IPS DF 6.9 (cell line): ENCODE measurements at places on chromosomes 16 and 17.

DNA sequence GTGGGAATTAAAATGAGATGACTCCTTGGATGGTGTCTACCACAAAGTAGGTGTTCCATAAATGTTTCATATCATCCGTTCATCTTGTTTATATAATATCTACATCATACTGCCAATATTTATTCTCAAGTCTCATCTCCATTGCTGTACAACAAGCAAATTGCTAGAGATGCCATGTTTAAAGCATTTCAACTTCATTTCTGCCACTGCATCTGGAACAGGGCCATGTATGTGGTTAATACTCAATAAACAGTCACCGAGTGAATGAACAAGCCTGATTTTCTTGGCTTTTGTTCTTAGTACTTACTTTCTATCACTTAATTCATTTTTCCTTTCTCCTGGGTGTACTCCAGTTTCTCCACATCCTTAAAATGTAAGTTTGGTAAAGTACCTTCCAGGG lies 107.6 kb downstream of the KCNJ2 start:
- no peak overlapping the region for H3K4me3 ChIP-seq
- H3K36me3 ChIP-seq = no peaks in the 10 kb centered on the region
- no peak for DNase-seq
- H3K4me1 ChIP-seq = no peaks in the 10 kb centered on the region

DNA sequence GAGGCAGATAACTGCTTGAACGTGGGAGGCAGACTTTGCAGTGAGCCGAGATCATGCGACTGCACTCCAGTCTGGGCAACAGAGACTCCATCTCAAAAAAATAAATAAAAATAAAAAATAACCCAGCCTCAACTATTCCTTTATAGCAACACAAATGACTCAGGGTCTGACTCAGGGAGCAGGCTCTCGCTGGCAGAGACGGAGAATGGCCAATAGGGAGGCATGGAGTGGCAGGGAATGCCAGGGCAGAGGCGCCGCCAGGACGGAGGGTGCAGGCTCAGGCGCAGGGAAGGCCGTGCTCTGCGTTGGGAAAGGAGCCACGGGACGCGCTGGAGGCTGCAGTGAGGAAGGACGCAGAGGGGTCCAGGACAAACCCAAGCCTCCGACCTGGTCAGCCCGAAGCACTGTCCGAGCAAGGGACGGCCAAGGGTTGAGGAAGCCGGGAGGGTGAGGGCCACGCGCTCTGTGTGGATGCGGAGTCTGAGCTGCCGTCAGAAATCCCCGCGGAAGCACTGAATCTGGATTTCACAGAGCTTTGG lies 40.3 kb downstream of the PKD1 start:
- H3K36me3 ChIP-seq = peaks cover 6% of the 10 kb centered on the region
- peaks cover 5% of the 10 kb centered on the region for H3K4me1 ChIP-seq
- no peak overlapping the region for H3K27ac ChIP-seq
- H3K4me3 ChIP-seq = no peak overlapping the region

- no peaks in the 10 kb centered on the region for H3K36me3 ChIP-seq
- H3K27me3 ChIP-seq = no peaks in the 10 kb centered on the region
- H3K27ac ChIP-seq = no peak overlapping the region
- H3K4me1 ChIP-seq = no peaks in the 10 kb centered on the region
- DNase-seq = no peak
Observed at GRCh38 chr17:78759203-78759968, 22.7 kb downstream of the CYTH1 start.

DNA sequence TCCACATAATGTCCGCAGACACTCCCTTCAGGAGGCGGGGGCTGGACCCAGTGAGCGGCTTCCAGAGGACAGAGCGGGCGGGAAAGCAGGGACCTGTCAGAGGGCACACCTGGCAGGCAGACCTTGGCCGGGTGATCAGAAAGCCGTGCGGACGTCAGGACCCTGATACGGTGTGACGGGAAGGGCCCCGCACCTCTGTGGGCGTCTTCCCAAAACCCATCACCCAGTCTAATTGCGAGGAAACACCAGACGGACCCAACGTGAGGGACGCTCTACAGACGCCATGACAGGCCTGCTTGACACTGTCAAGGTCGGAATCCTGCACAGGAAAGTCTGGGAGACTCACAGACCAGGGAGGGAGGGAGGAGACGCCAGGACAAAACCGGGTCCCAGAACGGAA lies 8.4 kb downstream of the LMF1 start:
- no peak for DNase-seq
- no peaks in the 10 kb centered on the region for H3K4me1 ChIP-seq
- no peaks in the 10 kb centered on the region for H3K27me3 ChIP-seq
- H3K27ac ChIP-seq = no peak overlapping the region

DNA sequence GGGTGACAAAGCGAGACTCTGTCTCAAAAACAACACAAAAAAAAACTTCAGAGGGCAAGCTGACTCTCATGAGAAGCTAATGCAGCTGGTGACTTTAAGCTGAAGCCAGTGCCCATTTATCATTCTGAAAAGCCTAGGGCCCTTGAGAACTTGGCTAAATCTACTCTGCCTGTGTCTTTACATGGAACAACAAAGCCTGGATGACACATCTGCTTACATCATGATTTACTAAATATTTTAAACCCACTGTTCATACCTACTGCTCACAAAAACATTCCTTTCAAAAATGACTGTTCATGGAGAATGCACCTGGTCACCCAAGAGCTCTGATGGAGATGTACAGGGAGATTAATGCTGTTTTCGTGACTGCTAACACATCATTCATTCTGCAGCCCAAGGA lies 6.1 kb upstream of the ALOX12 start:
- H3K27me3 ChIP-seq = peaks cover 3% of the 10 kb centered on the region; the same call in 1 of the 2 replicates
- H3K4me3 ChIP-seq = no peak overlapping the region
- no peaks in the 10 kb centered on the region for H3K4me1 ChIP-seq
- no peak for DNase-seq
- H3K27ac ChIP-seq = no peak overlapping the region

DNA sequence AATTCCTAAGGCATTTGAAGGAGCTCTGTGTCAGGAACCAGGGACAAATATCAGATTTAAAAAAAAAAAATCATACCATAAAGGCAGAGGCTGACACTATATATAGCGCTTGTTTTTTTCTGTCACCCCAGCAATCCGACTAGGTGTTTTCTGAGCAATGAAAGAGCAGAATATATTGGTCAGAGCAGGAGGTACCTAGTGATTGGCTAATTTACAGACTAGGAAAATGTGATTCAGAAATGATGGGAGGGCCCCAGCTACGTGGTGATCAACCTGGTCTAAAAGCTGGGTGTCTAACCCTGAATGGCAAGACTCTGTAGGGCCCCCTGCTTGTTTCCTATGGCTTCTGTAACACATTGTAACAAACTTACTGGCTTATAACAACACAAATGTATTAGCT lies 195.5 kb upstream of the XYLT1 start:
- H3K27me3 ChIP-seq = no peaks in the 10 kb centered on the region
- H3K36me3 ChIP-seq = no peaks in the 10 kb centered on the region
- DNase-seq = no peak
- H3K4me1 ChIP-seq = no peaks in the 10 kb centered on the region
- no peak overlapping the region for H3K27ac ChIP-seq

DNA sequence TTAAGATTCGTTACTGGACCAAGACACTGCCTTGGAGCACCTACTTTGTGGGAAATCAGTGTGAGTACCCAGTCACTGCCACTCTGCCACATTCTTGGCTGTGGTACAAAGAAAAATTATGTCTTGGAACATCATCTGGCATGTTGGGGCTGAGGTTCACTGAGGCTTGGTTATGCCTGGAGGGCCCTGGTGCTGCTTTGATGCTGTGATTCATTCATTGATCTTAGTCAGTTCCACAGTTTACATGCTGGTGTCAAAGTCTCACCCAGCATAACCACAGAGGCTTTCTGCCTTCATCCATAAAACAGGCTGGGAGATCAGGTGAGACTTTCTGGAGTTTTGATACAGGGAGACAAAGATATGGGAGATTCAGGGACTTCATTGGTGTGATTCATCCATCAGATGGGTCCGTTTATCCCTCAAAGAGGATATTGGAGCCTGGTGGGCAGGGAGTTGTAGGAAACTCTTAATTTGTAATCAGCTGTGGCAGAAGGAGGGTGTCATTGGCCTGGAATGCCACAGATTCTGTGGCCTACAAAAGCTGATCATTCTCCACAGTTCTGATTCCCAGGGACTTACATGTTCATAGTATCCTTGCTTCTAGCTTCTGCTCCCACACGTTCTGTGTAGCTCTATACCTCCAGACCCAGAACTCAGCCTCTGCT lies 322.5 kb downstream of the PMP22 start:
- no peak for DNase-seq
- no peaks in the 10 kb centered on the region for H3K36me3 ChIP-seq
- no peaks in the 10 kb centered on the region for H3K27me3 ChIP-seq
- H3K4me3 ChIP-seq = no peak overlapping the region
- H3K27ac ChIP-seq = no peak overlapping the region
